Anterior cingulate cortex (tissue), 58 donors: ENCODE measurements at places on chromosomes 4 and X.

GRCh38 chr4:99447079-99447478, 11.9 kb upstream of the ADH7 start:
- no peak for DNase-seq

DNA sequence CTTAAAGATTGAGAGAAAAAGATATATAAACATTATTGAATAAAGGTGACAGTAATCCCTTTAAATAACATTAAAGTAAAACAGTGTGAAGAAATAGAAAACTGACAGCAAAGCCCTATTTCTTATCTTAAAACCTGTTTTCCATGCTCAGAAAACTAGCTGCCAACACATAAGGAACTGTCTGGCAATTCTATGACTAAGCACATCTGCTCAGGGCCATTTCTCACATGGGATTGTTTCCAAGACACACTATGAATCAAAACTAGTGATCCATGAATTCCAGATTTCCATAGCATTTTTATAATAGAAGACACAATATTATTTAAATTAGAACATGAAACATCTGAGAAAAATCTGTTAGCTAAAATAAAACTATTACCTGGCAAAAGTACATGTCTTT, 113.4 kb downstream of the SCLT1 start:
- DNase-seq = no peak

GRCh38 chrX:55709735-55710134, 7.8 kb upstream of the RRAGB start:
- DNase-seq = no peak

GRCh38 chr4:69038582-69038981, 57.7 kb upstream of the UGT2B7 start:
- DNase-seq = no peak

DNA sequence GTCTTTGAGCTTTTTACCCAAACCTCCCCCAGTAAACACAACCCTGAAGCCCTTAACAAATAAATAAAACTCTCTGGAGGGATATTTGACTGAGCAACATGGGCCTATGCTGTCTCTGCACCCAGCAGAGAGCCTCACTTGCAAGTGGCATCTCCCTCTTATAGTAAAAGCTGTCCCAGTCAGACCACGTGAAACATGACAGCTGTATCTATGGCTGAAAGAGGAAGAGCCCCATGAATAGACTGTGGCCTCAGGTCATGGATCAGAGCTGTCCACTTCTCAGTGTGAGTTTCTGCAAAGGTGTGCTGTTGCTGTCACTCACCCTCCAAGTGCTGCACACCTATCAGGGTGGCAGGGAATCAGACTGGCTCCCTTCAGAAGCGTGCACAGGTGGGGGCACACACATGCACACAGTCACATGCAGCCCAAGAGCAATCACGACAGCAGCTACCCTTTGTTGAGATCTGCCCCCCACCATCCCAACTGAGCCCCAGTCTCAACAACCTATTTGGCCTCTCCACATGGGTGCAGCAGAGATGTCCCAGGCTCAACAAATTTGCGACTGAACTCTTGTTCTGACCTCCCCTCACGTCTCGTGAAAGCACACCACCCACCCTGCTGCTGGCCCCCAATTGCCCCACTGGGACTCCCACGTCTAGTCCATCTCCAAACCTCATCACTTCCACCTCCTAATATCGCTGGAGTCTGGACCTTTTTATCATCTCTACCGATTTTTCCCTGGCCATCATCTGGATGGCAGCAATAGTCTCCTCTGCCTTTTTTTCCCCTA, 45.6 kb downstream of the NAT8L start:
- no peak for DNase-seq

DNA sequence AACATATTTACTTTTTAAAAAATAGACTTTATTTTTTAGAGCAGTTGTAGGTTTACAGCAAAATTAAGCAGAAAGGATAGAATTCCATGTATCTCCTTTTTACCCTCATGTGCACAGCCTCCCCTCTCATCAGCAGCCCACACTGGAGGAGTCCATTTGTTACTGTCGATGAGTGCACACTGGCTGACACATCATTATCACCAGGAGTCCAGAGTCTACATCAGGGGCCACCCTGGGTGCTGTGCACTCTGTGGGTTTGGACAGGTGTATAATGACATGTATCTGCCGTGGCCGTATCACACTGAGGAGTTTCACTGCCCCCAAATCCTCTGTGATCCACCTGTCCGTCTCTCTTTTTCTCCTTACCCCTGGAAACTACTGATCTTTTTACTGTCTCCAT, 26.3 kb downstream of the TBC1D14 start:
- DNase-seq = no peak

GRCh38 chr4:70713453-70714078, 8.2 kb upstream of the RUFY3 start:
- no peak for DNase-seq

GRCh38 chr4:53478671-53479456, 101.4 kb downstream of the FIP1L1 start:
- no peak for DNase-seq

- no peak for DNase-seq
These were observed 10.1 kb upstream of the SASH3 start for GRCh38 chrX:129769467-129770154.

DNA sequence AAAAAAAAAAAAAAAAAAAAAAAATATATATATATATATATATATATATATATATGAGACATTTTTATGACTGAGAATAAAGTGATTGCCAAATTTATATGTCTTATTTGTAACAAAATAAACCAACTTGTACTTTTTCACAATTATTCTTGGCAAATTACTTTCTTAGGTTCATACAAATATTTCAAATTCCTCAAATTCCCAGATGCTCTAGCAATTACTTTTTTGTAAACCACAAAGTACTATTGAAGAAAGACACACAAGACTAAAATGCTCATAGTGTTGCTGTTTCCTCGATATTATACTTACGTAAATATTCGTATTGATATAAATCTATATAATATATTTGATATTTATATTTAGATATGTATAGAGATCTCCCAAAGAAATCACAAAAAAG, 390.0 kb downstream of the FAT4 start:
- DNase-seq = no peak

DNA sequence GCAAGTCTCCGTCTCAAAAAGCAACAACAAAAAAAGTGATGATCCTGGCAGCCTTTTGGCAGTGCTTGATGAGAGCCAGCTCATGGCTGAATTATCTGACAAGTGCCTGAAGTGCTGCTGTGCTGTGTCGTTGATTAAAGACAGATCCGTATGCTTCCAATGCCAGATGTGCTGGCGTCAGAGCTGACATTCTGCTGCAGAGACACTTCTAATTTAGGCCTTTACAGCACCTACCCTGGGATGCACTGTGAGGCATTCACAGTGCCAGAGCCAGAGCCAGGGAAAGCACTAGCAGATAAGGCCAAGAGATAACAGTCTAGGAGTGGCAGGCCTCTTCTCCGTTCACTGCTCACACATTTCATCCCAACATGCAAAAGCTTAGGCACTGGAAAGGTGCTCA, 995.5 kb downstream of the RAB28 start:
- DNase-seq = no peak
